Astrocyte of the spinal cord (primary cell): ENCODE measurements at places on chromosomes 2 and 18.
A peak's percentile ranks its signal among the peaks of the same experiment; 100 is the strongest.

- DNase-seq: peak; percentile 39
Measured at GRCh38 chr2:152648336-152648735, 68.9 kb downstream of the PRPF40A start.

DNA sequence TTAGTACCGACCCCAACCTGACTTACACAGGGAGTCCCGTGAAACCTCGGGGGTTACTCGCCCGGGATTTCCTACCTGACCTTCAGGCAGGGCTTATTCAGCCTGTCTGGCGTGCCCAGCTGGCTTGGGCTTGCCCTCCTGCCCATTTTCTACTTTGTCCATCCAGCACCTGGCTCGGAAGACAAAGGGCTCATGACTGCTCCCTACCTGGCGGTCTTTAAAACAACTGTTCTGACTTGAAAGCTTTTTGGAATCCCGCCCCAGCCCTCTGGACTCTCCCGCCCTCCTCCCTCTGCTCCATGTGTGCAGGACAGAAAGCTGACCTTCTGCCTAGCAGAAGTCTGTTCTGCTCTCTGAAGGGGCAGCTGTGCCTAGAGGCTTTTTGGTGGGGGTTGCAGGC is 43.1 kb downstream of the ACKR3 start:
- no peak for DNase-seq

DNA sequence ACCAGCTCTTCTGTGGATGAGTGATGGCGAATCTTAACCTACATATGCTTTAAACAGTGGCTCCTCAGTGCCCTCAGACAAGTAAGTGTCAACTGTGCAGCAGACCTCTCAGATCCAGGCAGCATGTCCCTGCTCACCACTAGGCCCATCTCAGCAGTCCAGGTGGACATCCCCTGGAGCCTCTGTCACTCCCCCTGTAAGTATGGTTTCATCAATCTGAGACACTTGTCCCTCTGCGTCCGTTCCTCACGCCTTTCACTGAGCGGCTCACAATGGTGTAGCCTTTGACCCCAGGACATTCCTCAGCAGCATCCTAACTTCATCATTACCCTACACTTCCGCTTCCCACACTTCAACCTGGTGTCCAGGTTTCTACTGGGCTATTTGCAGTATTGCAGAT is 69.3 kb upstream of the RALBP1 start:
- no peak for DNase-seq

GRCh38 chr2:234355021-234355720 is 141.7 kb downstream of the ARL4C start:
- DNase-seq: no peak

DNA sequence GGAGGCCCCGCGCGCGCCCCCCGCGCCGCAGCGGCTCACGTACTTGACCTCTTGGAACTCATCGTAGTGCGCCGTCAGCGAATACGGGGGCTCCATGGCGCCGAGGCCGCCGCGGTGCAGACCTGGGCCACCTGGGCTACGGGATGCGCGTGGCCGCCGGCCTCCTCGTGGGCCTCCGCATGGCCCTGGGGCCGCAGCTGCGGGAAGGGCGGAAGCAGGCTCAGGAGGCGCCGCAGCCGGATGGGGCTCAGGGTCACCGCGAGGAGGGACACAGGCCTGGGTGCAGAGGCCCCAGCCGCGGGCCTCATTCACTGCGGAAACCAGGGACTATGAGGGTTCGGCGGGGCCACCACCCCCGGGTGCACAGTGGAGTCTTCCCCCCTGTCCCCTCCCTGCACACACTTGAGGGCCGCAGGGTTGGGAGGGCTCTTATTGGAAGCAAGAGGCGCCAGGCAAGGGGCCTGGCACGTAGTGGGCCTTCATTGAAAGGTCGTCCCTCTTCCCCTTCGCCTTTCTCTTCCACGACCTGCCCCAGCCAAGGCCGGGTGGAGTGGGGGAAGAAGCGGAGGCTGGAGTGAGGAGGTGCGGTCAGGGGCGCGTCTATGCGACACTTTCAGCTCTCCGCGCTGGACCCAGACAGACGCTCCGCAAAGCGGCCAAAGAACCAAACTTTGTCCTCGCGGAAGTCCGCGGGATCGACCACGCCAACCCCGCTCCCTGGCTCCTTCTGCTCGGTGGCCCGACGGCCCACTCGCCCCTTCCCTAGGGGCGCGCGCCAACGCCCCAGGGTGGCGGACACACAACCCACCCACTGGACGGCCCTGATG is 863 bp downstream of the ECEL1 start:
- no peak for DNase-seq

DNA sequence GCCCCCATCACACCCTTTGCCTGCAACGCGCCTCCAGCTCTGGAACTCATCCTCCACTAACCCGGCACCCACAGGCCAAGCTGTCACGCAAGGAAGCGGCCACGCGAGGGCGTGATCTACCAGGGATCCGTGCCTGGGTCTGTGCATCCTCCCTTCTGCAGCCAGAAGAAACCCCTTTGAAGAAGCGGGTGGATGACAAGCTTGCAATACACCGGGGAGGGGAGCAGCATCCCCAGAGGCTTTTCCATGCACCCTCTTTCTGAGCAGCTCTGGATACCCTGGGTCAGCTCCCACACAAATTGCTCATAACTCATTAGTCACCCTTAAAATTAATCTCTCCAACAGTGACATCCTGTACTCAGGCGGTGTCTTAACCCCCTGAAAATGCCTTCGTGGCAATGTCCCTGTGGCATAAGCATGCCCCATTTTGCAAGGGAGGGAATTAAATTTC is 47.6 kb downstream of the PDCL3 start:
- DNase-seq: peak; percentile 55

DNA sequence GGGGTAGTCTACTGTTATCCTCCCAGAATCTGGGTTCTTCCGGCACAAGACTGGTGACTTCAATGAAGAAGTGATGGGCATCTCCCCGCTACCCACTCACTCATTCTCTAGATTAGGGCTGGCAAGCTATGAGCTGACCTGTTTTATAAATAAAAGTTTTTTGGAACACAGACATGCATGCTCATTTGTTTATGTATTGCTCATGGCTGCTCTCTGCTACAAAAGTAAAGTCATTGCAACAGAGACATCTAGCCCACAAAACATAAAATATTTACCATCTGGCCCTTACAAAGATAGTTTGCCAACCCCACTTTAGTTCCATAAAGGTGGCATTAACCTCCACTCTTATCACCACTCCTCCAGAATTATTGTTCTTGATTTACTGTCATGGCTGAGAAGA is 39.1 kb upstream of the SPATS2L start:
- no peak for DNase-seq

- DNase-seq: no peak
Measured at GRCh38 chr2:219620546-219620945, 6.9 kb upstream of the SLC4A3 start.

DNA sequence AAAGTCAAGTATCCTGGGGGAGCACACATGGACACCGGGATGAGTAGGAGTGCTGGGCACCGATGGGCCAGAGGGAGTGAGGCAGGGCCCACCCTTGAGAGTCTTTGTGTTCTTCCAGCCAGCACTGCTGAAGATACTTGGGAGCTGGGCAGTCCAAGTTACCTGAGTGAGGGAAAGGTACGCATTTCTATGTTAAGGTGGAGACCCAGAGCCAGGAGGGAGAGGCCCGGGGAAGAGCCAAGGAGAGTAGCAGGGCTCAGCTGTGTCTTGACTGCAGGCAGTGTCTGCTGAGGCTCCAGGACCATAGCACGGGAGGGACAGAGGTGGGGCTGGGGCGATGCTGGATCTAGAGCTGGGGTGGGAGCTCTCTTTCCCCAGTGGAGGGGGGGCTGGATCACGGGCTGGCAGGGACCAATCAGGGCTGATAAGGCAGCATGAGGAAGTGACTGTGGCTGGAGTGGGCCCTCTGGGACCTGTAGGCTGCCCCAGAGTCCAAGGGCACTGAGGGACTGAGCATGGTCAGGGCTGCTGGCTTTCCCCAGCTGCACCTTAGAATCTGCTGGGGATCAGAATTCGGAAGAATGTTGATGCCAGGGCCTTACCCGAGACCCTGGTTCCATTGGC is 289.2 kb downstream of the PHLPP1 start:
- no peak for DNase-seq

- no peak for DNase-seq
Measured at GRCh38 chr2:199468561-199469513, 11.1 kb upstream of the SATB2 start.

DNA sequence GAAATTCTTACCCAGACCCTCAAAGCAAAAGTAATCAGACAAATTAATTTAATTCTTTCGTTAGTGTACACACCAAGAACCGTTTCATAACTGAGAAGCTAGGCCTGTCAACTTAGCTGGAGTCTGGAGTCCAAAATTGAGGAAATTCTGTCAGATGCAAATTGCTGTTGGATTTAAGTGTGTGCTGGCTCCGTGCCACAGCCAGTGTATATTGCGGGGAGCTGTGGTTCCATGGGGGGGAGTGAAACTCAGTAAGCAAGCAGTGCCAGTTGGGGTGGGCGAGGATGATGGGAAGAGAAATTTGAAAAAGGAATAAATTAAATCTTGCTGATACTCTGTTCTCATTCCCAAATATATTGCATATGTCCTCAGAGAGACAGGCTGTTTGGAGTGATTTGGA is 4.0 kb downstream of the ARPC2 start:
- no peak for DNase-seq

GRCh38 chr18:64333584-64333983 is 184.7 kb upstream of the LINC00305 start:
- DNase-seq: no peak

- DNase-seq: no peak
Measured at GRCh38 chr2:173282795-173283545, 71.7 kb upstream of the CDCA7 start.

DNA sequence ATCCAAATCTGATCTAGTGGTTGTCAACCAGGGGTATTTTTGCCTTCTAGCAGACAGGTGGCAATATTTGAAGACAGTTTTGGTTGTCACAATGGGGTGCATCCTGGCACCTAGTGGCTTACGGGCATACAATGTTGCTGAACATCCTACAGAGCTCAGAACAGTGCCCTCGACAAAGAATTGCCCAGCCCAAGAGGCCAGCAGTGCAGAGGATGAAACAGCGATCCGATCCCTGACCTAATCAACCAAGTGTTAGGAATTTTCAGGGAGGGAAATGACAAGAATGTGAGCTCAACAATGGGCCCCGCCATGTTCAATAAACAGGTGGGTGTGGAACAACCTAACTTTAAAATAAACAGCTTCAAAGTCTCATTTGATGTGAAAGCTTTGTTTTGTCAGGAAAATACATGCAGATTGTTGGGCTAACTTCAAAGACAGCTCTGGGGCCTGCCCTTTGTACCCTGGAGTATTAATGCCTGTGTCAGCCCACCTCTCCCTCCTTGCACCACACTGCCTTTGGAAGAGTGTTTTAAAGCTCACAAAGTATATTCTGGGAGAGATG is 22.5 kb upstream of the SCYGR5 start:
- no peak for DNase-seq

DNA sequence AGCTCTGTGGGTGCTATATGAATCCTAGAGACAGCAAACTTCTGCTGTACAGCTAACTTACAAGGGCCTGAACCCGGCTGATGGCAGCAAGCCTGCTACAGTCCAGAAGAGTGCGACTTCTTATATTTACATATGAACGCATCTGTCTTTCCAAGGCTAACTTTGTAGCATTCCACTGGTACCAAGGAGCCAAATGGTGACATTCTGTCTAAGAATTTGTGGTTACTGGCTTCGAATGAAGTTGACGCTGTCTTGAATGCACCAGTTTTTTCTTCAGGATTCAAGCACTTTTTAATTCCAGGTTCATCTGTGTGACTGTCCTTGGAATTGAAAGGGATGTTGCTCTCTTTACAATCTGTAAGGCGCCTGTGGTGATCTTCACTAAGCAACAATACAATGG is 42.4 kb downstream of the THUMPD2 start:
- peak; percentile 94 for DNase-seq

GRCh38 chr2:95115418-95115817 is 6.2 kb downstream of the MRPS5 start:
- DNase-seq: peak; percentile 62

DNA sequence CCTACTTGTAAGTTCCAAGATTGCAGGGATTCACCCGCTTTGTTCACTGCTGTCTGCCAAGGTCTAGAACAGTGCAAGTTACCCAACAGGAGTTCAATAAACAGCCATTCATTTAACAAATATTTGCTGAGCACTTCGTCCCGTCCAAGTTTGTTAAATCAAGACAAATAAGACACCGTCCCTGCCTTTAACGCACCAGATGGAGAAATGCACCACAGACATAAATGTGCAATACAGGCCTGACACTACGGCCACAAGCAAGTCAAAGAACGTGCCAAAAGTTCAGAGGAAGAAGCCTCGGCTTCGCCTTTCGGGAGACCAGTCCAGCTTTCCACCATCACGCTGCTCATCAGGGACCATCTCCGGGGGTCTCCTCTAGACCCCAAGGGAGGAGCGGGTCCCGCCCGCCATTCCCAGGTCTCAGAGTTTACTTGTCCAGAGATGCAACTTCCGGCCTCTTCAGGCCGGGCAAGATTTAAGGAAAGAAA is 429 bp downstream of the C2orf76 start:
- DNase-seq: peak; percentile 52

GRCh38 chr2:117956036-117956796 is 57.7 kb downstream of the CCDC93 start:
- DNase-seq: no peak

DNA sequence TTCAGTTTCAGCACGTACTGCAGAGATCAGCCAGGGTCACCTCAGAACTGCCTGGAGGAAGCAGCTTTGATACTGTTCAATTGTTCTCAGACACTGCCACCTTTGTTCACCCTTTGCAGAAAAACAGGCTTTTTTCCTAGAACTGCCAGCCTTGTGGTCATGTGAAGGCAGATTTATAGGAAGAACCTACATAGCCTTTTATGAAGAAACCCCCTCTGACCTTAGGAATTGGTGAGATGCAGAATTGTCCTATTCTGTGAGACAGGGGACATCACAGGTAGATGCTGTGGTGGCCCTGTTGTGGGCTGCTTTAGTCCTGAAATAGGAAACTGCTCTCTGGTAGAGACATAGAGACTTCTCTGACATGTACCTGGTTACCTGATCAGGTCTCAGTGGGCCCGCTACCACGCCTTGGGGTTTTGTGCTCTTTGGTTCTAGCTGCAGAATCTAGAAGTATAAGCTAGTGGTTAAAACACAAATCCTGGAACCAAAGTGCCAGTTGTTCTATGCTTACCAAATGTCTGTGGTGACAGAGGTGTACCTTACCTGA is 206.6 kb downstream of the AGPS start:
- DNase-seq: no peak

DNA sequence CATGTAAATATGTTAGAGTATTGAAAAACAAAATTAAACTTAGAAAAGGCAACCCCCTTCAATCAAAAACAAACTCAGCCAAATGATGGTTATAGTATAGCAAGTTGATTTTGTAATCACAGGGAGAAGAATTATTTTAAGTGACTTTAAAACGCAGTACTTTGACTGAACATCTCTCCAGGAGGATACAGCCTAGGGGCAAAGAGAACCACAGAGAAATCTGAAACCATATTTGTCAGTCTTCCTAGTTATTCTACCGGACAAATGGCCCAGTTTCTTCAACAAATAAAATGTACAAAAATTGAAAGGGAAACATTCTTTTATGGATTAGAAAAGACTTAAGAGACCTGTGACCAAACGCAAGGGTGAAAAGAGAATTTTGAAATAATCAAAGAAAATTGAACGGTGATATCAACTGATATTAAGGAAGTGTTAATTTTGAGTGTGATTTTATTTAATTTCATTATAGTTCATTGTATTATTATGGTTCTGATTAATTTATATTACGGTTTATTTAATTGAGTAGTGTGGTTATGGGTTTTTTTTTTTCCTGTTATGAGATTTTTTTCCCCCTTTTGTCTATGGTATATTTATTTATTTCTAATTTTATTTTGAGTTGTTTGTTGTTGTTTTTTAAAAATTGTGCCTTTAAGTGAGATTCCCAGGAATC is 75.3 kb downstream of the HNRNPLL start:
- no peak for DNase-seq

- DNase-seq: no peak
Measured at GRCh38 chr18:78797499-78797898, 182.1 kb upstream of the SALL3 start.
